Mesenteric fat pad (tissue), 1 donor: ENCODE measurements at places on chromosomes 5 and 9. TPM values are rescaled to one million over a fixed set of nuclear protein-coding genes. Genes with fewer than 3 reads are reported as not detected.

DNA sequence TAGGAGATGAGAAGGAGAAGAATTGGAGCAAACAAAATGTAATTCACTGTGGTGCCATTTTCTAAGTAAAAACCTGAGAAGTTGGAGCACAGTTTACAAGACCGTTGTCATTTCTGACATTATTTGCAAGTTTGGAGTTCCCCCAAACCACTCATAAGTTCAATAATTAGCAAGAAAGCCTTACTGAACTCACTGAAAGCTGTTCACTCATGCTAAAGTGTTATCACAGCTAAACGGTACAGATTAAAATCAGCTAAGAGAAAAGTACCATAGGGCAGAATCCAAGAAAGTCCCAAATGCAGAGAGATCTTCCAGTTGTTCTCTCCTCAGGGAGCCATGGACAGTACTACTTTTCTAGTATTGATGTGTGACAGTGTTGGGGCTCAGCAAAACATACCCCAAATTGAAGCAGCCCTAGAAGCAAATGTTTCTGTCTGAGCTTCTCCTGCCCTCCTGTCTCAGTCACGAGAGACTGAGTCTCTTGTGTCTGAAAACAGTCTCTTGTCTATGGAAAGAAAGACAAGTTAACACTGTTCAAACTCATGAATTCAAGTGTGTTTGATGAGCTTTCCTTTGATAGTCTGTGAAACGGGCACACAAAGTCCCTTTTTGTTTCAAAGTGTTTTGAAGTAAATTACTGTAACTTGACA lies 221.2 kb downstream of the GABRG2 start:
- DNase-seq, result no peak

DNA sequence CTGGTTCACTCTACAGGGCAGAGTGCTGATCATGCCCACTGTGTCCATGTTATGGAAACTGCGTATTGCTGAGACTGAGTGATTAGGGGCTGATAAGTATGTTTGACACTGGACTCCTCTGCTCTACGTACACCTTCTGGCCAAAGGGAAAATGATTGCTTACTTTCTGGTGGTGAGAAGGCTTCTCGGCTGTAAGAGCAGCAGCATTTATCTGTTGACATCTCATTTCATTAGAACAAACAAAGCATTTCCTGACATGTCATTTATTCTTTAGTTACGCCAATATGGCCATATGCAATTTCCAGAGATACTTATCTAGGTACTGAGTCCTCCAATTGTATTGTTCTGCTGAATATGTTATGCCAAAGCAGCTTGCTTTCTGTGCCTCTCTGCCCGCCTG lies 5.6 kb downstream of the FAXDC2 start:
- DNase-seq, result no peak

GRCh38 chr9:134273647-134274046 lies 52.6 kb upstream of the RXRA start:
- no peak for DNase-seq

- DNase-seq, result no peak
These were observed 222.3 kb downstream of the DMRT2 start for GRCh38 chr9:1272488-1272887.

DNA sequence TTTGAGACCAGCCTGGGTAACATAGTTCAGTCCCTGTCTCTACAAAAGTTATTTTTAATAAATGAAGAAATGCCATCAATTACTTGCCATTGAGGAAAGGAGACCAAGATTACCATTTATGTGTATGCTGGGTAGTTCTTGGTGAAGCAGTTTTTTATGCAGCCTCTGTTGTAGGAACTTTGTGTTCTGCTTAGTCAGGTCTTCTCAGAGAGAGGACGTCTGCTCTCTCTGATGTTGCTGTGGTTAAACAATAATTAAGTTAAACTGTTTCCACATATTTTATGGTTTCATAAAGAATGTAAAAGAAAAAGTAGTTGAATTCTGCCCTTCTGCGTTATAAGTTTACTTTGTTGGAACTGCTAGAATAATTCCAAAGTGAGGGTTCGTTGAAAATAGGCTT lies 210.5 kb downstream of the KDM4C start:
- DNase-seq, result no peak

DNA sequence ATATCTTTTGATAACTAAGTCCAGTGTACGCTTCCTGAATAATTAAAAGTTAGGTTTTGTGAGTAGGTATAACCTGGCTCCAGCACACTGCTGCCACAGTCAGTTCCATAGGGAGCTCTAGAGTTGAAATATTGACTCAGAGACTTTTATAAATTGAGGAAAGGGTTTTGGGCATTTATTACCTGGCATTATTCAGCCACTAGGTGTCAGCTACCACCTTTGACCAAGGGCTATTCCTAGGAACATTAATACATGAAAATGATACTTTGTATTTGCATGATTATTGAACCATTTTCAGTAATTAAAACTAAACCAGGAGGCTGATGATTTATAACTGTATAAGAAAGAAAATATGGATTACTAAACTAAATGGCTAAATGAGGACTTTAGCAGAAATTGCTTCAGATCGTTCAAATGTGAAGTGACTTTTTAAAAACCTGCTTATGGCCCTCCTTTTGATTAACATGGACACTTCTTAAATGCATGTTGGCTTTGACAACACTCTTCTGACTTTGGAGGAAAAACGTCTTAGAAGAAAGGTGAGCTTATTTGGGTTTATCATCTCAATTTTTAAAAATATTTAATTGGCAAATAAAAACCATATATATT lies 83.0 kb downstream of the SMC2 start:
- DNase-seq, result no peak

DNA sequence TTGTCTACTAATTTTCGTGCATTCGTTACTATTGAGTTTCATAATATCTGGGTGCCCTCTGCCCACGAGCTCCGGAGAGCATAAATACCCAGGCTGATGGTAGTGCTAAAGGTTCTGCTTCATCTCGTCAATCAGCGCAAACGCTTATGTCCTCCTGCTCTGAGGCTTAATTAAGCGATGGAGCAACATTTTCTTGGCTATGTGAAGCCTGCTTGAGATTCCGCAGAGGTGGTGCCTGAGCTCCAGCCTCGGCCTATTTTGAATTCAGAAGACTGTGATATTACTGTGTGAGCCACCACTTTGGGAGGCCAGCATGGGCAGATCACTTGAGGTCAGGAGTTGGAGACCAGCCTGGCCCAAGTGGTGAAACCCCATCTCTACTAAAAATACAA lies 44.8 kb downstream of the ANXA2R start:
- no peak for DNase-seq

DNA sequence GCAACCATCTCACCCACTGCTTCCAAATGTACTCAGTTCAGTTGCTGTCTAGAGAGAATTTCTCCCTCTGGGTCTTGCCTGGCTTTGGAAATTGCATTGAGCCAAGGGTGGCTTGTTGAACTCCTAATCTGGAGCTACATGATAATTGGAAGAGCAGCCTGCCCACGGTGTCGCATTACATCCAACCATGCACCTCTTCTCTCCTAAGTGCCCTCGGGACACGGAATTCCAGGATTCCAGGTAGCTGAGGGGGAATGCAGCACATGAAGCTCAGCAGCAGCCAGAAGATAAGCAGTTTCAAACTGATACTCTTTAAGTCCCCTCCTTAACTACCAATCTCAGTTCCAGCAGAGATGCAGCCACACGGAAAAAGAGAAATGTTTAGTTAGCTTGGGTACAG lies 509.4 kb upstream of the KLF4 start:
- no peak for DNase-seq

DNA sequence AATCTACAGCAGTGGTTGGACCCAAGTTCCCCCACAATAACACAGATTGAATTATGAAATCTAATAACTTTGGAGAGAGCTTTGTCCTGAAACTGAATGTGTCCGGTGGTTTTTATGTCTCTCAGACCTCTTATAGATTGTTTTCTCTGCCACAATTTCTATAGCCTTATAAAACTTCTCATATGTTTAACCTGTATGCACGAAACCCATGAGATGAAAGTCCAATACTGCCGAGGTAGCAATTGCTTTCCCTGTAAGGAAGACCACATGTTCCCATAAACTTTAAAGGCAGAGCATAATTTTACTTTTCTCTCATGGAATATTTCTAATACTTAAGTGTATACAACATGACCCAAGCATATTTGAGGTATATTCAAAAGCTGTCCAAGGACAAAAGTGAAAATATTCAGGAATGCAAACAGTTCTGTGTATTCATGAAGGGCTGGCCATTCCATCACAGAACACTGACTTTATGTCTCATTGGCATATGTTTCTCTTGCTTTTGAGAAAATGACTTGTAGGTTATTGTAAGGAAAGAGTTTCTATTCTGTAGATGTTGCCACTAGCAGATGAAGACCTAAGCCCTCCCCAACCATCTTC lies 94.4 kb upstream of the TLE4 start:
- DNase-seq, result no peak

GRCh38 chr9:112378328-112379176 lies 1.4 kb upstream of the HSDL2 start:
- DNase-seq, result no peak

UNC5A gene
- total RNA-seq, result 0.29 TPM

BAG1 gene
- 131 TPM for total RNA-seq

PCDHGC4 gene
- 1.7 TPM for total RNA-seq

PSD2 gene
- not detected for total RNA-seq
